ENCODE measurements at places on chromosomes 3 and 15. TPM values are rescaled to one million over a fixed set of nuclear protein-coding genes. Genes with fewer than 3 reads are reported as not detected.

FRMD5 gene
- 0.94 TPM for total RNA-seq

POLQ gene
- total RNA-seq: not detected

TF gene
- total RNA-seq: 1.3 TPM

PLA2G4D gene
- not detected for total RNA-seq

GPR160 gene
- 9.3 TPM for total RNA-seq

MUC4 gene
- total RNA-seq: not detected

EIF4E3 gene
- total RNA-seq: 26.6 TPM
